ENCODE measurements at places on chromosomes 2 and 18.
A peak's percentile ranks its signal among the peaks of the same experiment; 100 is the strongest.

DNA sequence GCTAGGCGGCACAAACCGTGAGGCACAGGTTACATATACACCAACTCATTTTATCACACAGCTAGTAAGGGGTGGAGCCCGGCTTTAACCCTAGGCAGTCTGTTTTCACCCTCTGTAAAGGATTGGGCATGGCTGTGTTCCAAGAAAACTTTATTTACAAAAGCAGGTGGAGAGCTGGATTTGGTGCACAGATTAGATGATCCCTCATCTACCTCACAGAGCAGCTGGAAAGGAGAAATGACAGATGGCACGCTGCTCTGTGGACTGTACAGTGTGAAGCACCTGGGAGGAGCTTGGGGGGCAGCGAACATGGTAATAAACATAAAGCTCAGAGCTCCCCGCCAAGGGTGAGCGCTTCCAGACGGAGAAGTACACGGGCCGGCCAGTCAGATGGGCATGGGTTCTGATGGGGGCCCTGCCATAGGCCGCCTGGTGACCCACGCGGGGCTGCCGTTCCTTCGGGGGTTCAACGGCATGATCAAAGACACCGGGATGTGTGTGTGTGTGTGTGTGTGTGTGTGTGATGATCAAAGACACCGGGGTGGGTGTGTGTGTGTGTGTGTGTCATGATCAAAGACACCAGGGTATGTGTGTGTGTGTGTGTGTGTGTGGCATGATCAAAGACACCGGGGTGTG is 862 bp upstream of the TMEM177 start:
- peak overlapping the region; percentile 87 for H3K27ac ChIP-seq
- H3K4me3 ChIP-seq = peak overlapping the region; percentile 94
- H3K36me3 ChIP-seq = peaks cover 4% of the 10 kb centered on the region
- H3K27me3 ChIP-seq = no peaks in the 10 kb centered on the region

DNA sequence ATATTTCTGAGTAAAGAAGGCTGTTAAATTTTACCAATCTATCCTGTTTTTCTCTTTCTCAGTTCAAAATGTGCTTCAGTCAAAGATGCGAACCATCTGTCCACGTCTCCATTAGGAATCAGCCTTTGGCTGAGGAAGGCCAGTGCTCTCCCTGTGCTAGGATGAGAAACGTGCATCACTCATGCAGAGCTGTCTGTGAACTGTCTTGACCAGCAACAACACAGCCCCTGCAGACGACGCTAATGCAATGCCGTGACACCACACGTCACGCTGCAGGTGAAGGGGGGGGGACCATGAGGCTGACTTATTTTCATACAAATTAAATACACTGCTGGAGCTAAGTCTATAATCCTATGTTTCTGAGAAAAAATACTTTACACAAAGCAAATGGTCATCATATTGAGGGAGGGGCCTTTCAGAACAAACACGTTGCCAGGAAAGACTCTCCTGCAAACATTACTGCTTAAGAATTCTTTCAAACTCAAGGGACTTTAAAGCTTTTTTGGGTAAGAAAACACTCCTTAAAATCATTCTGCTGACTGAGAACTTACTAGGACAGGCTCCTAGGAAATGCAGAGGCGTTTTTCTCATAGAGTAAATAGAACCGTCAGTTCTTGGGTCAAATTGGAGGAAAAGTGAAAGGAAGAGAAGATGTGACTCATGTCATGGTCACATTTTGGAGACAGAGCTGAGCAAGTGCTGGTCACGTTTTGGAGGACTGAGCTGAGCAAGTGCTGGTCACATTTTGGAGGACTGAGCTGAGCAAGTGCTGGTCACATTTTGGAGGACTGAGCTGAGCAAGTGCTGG is 97.0 kb downstream of the MBP start:
- H3K36me3 ChIP-seq = peaks cover 8% of the 10 kb centered on the region
- H3K4me3 ChIP-seq = no peak overlapping the region
- no peaks in the 10 kb centered on the region for H3K27me3 ChIP-seq
- DNase-seq = no peak

DNA sequence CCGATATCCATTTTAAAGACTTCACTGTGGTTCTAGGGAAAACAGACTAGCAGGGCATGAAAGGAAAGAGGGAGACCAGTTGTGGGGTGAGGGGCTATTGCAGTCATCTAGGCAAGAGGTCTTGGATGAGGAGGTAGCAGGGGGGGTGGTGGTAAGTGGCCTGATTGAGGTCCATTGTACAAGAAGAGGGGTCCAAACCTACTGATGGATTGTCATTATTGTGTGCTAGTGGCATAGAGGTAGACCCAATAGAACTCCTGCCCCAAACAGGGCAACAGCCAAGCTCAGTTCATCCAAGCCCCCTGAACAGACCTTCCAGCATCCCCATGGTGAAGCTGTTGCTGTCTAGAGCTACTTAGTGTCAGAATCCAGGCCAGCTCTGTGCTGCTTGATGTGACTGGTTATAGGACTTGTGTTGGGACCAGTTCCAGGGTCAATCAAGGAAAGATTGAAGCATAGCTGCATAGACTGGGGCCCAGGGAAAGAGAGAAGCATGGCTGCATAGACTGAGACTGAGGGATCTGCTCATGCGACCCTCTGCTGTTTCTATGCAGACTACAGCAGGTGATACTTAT is 7.0 kb downstream of the ASAP2 start:
- no peak overlapping the region for H3K4me3 ChIP-seq
- H3K27me3 ChIP-seq = peaks cover 17% of the 10 kb centered on the region
- no peaks in the 10 kb centered on the region for H3K36me3 ChIP-seq
- DNase-seq = no peak
- no peaks in the 10 kb centered on the region for H3K4me1 ChIP-seq
- H3K27ac ChIP-seq = no peak overlapping the region

DNA sequence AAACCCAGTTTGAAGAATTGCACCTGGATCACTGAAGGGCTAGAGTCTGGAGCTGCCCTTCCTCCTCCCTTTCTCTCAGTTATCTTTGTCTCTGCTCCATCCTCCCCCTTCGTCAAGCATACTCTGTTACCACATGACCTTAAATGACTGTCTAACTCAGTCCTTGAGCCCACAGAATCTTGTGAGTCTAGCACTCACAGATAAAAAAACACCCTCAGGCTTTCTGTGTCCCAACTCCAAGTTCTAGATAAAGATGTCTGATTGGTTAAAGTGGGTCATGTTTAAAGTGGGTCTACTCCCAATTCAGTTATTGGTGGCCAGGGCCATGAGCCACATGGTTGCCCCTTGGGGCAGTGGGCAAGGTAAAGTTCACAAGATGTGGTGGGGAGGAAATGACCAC is 53.5 kb upstream of the CYP1B1 start:
- H3K27ac ChIP-seq = no peak overlapping the region
- H3K27me3 ChIP-seq = no peaks in the 10 kb centered on the region
- peaks cover 8% of the 10 kb centered on the region for H3K36me3 ChIP-seq
- H3K4me1 ChIP-seq = peaks cover 11% of the 10 kb centered on the region

DNA sequence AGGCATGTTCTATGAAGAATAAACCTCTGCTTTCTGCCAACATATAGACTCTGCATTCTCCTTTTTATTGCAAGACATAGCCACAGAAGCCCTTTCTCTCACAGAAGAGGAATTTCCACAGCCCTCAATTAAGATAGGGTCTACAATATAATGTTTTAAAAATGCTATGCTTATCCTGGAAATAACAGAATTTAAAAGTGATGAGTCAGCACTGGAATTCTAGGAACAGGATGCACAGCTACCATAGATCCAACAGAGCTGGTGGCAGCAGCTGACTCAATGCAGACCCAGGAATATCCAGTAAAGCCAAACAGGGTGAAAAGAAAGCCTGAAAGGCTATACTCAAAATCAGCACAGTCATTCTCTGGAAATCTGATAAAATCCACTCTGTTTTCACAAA is 866.9 kb downstream of the TRIB2 start:
- H3K36me3 ChIP-seq = no peaks in the 10 kb centered on the region
- no peak for DNase-seq
- H3K27ac ChIP-seq = no peak overlapping the region
- no peak overlapping the region for H3K4me3 ChIP-seq
- H3K4me1 ChIP-seq = no peaks in the 10 kb centered on the region
- no peaks in the 10 kb centered on the region for H3K27me3 ChIP-seq

DNA sequence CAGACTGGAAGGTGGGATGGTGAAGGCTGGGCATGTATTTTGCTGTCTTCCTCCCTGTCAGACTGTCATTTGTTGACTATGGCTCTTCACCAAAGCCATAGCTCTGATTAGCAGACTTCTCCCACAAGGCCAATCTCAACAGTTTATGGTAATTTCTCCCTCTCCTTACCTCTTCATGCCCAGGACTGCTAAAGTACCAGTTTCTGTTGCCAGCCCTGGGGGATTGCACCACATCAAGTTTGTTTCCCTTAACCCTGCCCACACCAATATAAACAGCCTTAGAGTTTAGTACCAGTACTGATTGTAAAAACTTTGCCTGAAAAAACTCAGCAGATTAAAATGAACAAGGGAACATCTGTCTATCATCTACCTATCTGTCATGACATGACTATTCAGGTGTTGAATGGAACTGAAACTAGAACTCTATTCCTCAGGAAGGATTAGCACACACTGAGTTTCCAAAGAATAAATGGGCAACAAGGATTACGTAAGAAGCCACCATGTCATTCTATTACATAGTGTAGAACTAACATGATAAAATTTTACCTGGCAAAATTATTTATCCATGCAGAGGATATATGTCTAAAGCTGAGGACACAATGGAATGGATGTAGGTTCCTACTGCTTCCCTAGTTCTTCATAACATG is 13.7 kb downstream of the FEZ2 start:
- H3K4me1 ChIP-seq = no peaks in the 10 kb centered on the region
- H3K36me3 ChIP-seq = peaks cover 51% of the 10 kb centered on the region
- H3K27ac ChIP-seq = no peak overlapping the region
- no peaks in the 10 kb centered on the region for H3K27me3 ChIP-seq
- H3K4me3 ChIP-seq = no peak overlapping the region

- H3K27me3 ChIP-seq = peaks cover 2% of the 10 kb centered on the region
- no peak overlapping the region for H3K27ac ChIP-seq
- no peak overlapping the region for H3K4me3 ChIP-seq
- no peak for DNase-seq
Measured at GRCh38 chr18:51235009-51235789, 37.7 kb upstream of the MEX3C start.

DNA sequence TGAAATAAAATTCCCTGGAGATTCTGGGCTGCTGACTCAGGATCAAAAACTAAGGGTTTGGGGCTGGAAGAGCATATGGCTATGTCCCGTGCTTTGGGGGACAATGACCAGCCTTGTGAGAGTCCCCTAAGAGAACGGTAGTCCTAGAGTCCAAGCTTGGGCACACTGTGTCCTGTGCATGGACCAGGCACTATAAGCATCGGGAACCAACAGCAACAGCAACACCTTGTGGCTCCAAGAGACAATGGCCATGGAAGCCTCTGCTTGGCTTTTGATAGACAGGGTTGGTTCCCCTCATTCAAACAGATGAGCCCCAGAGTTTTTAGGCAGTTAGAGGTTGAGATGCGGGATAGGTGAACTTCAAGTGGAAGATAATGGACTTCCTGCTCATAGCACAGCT is 294.4 kb upstream of the CHAC2 start:
- no peaks in the 10 kb centered on the region for H3K36me3 ChIP-seq
- DNase-seq = no peak
- no peak overlapping the region for H3K4me3 ChIP-seq
- H3K27ac ChIP-seq = no peak overlapping the region
- no peaks in the 10 kb centered on the region for H3K4me1 ChIP-seq
- H3K27me3 ChIP-seq = peaks cover 3% of the 10 kb centered on the region

- no peak for DNase-seq
- H3K4me3 ChIP-seq = no peak overlapping the region
- no peak overlapping the region for H3K27ac ChIP-seq
- H3K4me1 ChIP-seq = peaks cover 8% of the 10 kb centered on the region
- H3K36me3 ChIP-seq = no peaks in the 10 kb centered on the region
Measured at GRCh38 chr2:36792951-36793350, 96.4 kb downstream of the VIT start.

All from memory B cell (primary cell).